ENCODE measurements at places on chromosomes 4 and X.
A peak's percentile ranks its signal among the peaks of the same experiment; 100 is the strongest.

- DNase-seq = peak; percentile 20
Measured at GRCh38 chr4:117134386-117134785, 49.0 kb upstream of the TRAM1L1 start.

DNA sequence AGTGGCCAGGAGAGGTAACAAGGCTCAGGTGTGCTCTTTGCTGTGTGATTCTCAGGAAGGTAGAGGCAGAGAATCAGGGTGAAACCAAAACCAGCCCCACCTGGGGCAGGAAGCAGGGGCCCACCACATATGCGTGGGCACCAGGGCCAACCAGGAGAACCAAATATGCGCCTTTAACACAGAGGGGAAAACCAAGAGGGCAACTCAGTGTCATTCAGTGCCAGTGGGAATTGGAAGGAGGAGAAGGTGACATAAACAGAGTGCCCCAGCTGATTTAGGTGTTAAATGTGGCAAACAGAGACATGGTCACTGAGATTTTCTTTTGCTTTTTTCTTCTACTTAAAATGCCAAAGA is 106.8 kb upstream of the MAMLD1 start:
- DNase-seq = no peak

DNA sequence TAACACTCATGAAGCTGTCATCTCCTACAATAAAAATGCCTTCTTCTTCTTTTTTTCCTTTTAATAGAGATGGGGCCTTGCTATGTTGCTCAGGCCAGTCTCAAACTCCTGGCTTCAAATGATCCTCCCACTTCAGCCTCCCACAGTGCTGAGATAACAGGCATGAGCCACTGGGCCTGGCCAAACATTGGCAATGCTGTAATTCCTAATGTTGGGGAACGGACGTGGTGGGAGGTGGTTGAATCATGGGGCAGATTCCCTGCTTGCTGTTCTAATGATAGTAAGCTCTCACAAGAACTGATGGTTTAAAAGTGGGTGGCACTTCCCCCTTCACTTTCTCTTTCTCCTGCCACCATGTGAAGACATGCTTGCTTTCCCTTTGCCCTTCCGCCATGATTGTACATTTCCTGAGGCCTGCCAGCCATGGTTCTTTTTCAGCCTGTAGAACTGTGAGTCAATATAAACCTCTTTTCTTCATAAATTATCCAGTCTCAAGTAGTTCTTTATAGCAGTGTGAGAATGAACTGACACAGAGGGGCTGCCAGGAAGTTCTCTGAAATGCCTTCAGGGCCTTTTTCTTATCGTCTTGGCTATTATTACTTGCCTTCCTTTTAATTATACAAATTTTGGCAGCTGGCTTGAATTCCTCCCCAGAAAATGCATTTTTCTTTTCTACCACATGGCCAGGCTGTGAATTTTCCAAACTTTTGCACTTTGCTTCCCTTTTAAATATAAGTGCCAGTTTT is 93.0 kb downstream of the CENPC start:
- DNase-seq = no peak

DNA sequence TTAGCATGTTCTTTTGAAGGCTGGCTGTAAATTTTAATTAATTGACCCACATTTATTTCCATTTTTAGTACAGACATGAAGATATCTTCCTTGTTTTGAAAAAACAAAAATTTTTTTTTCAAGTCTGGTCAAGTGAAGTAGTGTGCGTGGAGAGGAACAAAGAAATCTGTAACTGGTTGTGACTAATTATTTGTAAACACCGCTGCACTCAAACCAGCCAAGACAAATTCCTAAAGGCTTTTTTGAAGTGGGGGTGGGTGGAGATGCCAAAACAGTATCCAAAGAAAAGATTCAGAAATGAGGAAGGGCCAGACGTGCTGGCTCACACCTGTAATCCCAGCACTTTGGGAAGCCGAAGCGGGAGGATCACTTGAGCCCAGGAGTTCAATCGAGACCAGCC is 88.3 kb downstream of the SHROOM2 start:
- no peak for DNase-seq

DNA sequence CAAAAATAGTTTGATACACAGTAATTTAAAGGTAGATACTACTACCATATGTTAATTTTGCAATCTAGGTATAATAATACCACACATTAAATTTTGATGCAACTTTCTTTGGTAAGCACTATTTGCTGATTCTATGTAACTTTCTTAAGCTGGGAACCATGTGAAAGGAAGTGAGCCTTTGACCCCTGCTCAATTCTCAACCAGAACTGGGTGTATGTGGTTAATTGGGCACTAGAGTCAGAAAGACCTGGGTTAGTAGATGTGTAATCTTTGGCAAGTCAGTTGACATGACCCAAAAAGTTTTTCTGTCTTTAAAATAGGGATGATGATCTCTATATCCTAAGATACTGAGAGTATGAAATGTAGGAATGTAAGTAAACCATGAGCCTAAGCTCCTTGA is 22.4 kb downstream of the TLR2 start:
- no peak for DNase-seq

GRCh38 chrX:38127961-38128360 is 92.7 kb downstream of the SRPX start:
- DNase-seq = no peak

DNA sequence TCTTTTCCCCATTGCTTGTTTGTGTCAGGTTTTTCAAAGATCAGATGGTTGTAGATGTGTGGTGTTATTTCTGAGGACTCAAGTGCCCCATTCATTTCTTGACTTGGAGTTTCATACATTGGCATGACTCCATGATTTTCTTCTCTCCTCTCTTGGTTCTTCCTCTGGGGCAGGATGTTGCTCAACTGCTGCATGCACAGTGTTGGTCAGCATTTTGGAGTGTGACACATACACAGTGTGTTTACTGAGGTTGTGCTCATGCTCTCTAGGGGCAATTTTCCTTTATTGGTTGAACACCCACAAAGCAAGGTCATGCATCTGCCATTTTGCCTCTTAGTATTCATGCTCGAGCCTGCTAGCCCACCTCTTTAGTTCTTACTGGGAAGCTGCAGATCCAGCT is 1993.8 kb downstream of the ARAP2 start:
- DNase-seq = no peak

- no peak for DNase-seq
Measured at GRCh38 chr4:7208509-7209451, 16.4 kb downstream of the SORCS2 start.

- DNase-seq = no peak
Measured at GRCh38 chrX:23840674-23841073, 57.7 kb downstream of the SAT1 start.

GRCh38 chr4:63296773-63297172 is 1112.5 kb downstream of the TECRL start:
- peak; percentile 4 for DNase-seq

DNA sequence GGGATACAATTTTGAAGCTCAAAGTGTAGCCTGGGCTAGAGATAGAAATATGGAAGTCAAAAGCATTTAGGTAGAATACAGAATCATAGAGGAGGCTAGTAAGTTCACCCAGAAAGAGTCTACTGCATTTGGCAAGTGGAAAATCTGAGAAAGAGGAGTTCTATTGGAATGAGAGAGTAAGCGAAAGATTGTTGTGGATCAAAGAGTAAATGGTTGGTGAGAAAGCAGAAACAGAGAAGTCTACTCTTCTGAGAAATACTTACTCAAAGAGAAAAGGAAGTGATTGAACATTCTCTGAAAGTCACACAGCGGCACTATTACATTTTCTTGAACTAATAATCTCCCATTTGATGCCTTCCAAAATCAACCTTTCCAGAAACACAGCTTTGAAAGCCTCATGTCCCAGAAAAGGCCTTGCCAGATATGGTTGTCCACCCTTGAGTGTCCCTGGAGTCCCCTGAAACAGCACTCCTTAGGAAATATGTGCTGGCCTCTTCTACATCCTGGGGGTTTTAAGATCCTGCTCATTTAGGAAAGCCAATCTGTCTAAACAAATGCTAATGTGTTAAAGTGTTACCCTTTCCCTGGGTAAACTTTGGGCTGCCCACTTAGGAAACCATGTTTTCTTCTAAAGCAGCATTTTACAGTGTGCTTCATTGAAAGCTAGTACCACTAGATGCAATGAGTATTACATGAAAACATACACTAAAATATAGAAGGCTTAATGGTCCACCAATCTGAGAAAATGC is 132.6 kb downstream of the INPP4B start:
- DNase-seq = no peak

DNA sequence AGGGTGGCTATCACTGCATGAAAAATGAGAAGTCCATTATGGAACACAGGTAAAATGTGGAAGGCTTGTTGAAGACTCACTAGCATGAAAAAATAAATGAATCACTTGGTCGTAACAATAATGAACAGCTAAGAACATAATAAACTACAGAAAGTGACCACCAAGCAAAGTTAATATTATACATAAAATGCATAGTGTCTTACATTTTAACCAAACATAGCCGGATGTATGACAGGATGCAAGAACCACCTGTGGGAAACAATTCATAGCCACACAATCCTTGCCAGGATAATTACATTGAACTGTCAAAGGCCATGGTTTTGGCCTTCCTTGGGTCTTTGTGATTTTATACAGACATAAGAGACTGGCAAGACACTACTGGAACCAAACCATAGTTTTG is 81.9 kb upstream of the ATXN3L start:
- no peak for DNase-seq

DNA sequence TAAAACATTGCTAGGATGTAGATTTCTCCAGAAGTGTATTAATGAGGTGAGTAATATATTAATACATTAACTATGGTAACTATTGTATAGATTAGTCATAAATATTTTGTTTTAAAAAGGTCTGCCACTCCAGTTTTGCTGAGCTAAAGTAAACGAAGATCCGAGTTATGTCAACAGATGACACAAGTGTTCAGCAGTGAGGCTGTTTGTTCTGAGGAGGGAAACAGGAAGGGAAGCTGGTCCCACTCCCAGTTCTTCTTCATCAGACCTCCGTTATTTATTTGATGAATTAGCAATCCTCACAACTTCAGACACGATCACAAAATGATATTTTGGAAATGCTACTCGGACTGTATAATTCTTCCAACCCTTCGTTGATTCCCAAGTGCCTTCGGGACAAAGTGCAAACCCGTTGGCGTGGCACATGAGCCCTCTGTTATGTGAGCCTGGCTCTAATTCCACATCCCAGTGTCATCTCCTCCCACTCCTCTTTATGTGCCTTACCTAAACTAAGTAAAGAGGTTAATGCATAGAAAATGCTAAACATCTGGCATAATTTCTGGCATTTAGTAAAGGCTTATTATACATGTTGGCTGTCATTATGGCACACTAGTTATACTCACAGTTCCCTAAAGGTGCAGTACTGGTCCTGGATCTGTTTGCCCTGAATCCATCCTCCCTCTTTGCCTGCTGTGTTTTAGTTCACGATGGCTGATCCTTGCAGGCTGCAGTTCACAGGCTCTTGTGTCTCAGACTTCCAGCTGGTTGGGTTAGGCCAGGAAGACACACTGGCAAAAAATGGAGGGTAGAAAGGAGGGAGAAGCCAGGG is 190.6 kb upstream of the LNX1 start:
- DNase-seq = peak; percentile 66

DNA sequence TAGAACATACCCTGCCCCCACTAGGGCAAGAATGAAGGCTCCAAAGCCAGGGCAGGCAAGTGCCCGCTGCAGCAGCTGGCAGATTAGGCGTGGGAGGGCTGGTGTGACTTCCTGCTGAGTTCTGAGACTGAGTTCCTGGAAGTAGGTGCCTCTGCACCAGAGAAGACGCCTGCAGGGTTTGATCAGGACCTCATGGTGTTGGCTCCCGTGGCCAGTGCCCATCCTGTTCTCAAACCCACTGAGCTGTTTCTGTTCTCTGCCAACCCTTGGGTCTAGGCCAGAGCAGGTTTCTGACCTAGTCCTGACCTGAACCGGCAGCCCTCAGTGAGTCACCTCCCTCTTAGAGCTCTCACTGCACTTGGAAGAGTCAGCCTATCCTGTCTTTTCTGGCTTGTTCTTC is 220.7 kb downstream of the HS6ST2 start:
- DNase-seq = no peak

DNA sequence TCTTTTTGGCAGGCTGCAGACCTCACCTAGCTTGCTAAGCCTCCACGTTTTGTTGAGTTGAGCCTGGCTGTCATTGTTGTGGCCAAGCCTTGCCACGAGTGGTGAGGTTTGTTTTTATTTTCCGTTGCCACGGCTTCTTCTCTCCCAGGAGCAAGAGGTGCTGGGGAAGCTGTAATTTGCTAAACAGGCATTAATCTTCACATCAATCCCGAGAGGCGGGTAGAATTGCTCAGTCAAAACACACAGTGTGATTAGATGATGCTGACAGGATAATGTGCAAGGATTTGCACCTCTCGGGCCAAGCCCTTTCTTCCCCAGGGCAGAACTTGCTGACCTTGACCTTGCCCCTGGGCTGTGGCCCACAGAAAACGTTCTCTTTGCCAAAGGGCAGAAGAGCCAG is 72.2 kb upstream of the ATP6AP2 start:
- DNase-seq = no peak

DNA sequence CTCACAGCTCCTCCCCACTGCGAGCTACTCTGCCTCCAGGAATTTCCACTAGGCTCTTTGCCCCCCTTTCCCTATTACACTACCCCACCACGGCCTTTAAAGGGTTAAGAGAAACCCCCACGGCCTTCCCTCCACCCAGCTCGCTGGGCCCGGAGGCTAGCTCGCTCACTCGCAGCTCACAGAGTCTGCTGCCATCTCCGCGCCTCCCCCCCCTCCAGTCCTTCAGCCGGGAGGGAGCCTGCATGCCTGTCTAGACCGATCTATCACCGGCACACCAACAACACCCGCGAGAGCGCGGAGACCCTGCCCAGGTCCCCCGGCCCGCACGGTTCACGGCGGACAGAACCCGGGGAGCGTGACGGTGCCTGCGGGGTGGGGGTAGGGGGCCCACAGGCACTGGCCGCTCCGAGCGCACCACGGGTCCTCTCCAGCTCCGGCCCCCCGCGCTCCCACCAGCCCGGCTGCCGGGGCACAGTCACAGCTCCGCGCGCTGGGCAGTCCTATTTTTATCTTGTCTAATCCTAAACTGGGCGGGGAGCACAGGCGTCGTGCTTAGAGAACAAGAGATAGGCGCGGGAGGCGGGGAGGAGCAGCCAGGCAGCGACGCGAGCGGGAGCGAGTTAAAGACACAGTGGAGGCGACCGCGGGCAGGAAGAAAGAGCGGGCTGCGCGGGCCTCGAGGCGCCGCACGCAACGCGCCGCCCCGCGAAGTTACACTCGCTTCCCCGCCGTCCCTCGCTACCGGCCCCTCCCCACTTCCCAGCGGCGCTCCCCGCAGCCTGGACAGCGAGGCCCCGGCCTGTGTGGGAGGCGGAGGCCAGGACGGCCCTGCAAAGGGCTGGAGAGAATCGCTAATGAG is 3.5 kb downstream of the BCOR start:
- no peak for DNase-seq

- DNase-seq = no peak
Measured at GRCh38 chr4:157888281-157888680, 284.5 kb downstream of the GASK1B start.

GRCh38 chr4:88818631-88819470 is 121.2 kb upstream of the NAP1L5 start:
- peak; percentile 56 for DNase-seq

- DNase-seq = no peak
Measured at GRCh38 chr4:121706595-121707021, 9.8 kb upstream of the ANXA5 start.

- DNase-seq = peak; percentile 68
Measured at GRCh38 chr4:15231265-15232091, 196.4 kb upstream of the C1QTNF7 start.

Measured in HepG2 (cell line).